ENCODE measurements at places on chromosomes 1 and 21.

DNA sequence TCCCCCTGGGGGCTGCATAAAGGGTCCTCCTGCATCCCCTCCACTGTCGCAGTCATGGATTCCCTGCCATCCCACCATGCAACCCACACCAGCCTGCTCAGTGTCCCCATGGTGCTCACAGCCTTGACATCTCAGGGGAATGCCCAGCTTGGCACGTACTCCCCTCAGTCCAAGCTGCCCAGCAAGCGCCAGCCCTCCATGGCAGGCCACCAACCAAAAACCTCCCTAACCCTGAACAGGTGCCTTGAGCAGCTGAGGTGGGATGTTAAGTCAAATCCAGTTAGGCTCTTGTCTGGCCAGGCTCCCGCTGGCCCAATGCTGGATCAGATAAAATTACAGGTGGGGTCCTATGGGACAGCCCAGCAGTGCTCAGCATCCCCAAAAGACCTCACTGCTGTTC is 341 bp downstream of the VTCN1 start:
- no peak for DNase-seq

GRCh38 chr1:47179988-47180563 is 9.8 kb downstream of the PDZK1IP1 start:
- peak; percentile 44 for DNase-seq

GRCh38 chr21:38950435-38951094 is 144.8 kb downstream of the ETS2 start:
- no peak for DNase-seq

DNA sequence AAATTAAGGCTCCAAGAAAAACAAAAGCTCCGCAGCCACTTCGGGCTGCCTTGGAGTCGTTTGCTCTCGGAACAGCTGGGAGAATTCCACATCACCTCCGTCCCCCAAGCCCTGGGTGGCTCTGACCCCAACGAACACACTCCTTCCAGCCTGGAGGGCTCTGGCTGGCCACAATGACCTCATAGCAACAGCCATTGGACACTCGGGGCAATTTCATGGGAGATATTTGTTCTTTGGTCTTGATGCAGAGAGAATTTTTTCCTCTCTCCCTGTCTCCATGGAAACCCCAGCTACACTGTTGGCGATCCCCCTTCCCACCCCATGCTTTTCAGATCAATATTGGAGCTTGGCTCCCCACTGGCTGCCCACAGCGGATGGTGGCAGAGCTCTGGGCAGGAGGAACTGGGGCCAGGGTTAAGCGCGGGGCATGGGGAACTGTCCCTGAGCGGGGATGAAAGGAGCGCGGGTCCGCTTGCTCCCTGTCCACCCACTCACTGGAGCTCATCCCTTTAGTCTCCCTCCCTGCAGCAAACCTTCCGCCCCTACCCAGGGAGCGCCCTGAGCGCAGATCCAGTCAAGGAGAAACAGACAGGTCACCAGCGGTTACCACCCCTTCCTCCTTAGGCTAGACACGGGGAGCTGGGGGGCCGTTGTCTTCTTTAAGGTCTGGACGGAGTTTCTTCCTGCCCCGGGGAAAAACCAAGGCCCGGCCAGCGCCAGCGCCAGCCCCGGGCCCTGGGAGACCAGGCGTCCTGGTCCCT is 1.2 kb downstream of the WNT4 start:
- no peak for DNase-seq

DNA sequence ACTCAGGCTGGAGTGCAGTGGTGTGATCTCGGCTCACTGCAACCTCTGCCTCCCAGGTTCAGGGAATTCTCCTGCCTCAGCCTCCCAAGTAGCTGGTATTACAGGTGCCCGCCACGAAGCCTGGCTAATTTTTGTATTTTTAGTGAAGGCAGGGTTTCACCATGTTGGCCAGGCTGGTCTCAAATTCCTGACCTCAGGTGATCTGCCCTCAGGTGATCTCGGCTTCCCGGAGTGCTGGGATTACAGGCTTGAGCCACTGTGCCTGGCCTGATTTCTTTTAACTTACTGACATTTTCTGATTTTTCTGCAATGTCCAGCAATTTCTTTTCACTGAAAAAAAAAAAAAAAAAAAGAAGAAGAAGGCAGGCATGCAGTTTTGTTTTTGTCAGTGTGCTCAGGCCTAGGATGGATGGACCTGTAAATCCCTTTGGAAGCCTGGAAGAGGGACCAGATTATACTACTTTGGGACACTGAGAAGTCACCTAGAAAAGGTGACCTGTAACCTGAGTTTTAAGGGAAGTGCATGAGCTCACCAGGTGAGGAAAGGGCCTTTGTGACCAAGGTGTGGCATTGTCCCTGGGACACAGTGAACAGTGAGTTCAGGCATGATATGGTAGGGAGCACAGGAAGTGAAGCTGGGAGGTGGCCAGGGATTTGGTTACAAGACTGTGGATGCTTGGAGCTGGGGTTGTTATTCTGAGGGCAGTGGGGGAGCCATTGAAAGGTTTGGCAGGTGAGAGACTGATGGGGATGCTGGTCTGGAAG is 2.7 kb upstream of the TMEM61 start:
- no peak for DNase-seq

GRCh38 chr1:36703526-36704208 is 221.0 kb upstream of the CSF3R start:
- DNase-seq, result peak; percentile 89

- no peak for DNase-seq
Observed at GRCh38 chr1:36871146-36871971, 163.0 kb downstream of the GRIK3 start.

GRCh38 chr1:69914976-69915765 is 290.2 kb downstream of the LRRC40 start:
- no peak for DNase-seq

- no peak for DNase-seq
Observed at GRCh38 chr21:18218331-18218730, 26.3 kb upstream of the CHODL start.

- DNase-seq, result no peak
Observed at GRCh38 chr1:169586067-169586394, 250 bp downstream of the F5 start.

GRCh38 chr1:36134505-36135329 is 9.7 kb upstream of the COL8A2 start:
- no peak for DNase-seq

DNA sequence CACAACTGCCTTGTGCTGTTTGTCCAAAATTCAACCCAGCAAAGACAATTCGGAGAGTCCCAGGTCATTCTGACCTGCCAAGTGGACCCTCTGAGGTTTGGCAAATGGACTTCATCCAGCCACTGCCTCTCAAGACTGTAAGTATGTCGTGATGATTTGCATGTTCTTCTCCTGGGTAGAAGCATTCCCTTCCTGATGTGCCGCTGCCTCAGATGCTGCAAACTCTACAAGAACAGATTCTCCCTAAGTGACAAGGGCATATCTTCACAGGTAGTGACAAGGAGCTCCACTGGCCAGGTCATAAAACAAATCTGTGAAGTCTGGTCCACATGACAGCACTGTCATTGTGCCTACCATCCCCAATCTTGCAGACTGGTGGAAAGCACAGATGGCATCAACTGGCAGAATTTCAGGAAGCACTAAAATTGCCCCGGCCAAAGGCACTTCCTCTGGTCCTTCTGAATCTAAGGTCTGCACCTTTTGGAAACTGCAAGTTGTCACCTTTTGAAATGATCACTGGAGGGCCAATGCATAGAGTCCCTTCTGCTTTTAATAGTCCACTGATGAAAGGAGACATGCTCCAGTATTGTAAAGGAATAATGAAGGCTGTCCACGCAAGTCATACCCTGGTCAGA is 27.4 kb downstream of the POFUT2 start:
- DNase-seq, result no peak

GRCh38 chr1:109959974-109960744 is 24.4 kb upstream of the AHCYL1 start:
- no peak for DNase-seq

DNA sequence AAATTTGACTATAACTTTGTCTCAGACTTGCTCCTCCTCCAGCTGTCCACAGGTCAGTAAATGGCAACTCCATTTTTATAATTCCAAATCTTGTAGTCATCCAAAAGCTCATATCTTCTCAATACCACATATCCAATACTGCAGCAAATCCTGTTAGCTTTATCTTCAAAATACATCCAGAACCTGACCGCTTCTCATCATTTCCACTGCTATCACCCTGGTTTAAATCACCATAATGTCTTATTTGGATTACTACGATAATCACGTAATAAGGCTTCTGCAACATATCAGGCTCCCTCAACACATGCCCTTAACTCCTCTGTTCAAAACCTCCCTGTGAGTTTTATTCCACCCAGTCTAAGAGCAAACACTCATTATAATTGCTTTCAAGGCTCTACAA is 34.5 kb downstream of the ERO1B start:
- no peak for DNase-seq

- DNase-seq, result no peak
Observed at GRCh38 chr1:156697481-156697880, 7.9 kb downstream of the CRABP2 start.

- no peak for DNase-seq
Observed at GRCh38 chr1:17244821-17245740, 3.8 kb upstream of the PADI3 start.

DNA sequence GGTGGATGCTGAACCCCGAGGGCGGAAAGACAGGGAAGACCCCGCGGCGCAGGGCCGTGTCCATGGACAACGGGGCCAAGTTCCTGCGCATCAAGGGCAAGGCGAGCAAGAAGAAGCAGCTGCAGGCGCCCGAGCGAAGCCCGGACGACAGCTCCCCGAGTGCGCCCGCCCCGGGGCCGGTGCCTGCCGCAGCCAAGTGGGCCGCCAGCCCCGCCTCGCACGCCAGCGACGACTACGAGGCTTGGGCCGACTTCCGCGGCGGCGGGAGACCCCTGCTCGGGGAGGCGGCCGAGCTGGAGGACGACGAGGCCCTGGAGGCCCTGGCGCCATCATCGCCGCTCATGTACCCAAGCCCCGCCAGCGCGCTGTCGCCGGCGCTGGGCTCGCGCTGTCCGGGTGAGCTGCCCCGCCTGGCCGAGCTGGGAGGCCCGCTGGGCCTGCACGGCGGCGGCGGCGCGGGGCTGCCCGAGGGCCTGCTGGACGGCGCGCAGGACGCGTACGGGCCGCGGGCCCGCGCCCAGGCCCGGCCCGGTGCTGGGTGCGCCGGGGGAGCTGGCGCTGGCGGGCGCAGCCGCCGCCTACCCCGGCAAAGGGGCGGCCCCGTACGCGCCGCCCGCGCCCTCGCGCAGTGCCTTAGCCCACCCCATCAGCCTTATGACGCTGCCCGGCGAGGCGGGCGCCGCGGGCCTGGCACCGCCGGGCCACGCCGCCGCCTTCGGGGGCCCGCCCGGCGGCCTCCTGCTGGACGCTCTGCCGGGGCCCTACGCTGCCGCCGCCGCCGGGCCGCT is 20.7 kb downstream of the FOXO6 start:
- peak; percentile 84 for DNase-seq

- no peak for DNase-seq
Observed at GRCh38 chr21:15121655-15122120, 56.9 kb upstream of the NRIP1 start.

All from upper lobe of right lung (tissue), 1 donor.